ENCODE measurements at places on chromosomes 6 and 20. TPM values are rescaled to one million over a fixed set of nuclear protein-coding genes. Genes with fewer than 3 reads are reported as not detected.

SOBP gene
- 1.6 TPM for total RNA-seq

IMPG1 gene
- total RNA-seq: not detected

ARID1B gene
- 18.2 TPM for total RNA-seq

SYTL3 gene
- total RNA-seq: 7.7 TPM

TBX18 gene
- total RNA-seq: not detected

HLA-DQB1 gene
- not detected for total RNA-seq

CD24 gene
- 284 TPM for total RNA-seq

HINT3 gene
- 23.6 TPM for total RNA-seq

LY6G6F gene
- total RNA-seq: not detected

- DNase-seq: peak; percentile 65
These were observed 970 bp downstream of the BLTP3A start for GRCh38 chr6:34792605-34793500.

DNA sequence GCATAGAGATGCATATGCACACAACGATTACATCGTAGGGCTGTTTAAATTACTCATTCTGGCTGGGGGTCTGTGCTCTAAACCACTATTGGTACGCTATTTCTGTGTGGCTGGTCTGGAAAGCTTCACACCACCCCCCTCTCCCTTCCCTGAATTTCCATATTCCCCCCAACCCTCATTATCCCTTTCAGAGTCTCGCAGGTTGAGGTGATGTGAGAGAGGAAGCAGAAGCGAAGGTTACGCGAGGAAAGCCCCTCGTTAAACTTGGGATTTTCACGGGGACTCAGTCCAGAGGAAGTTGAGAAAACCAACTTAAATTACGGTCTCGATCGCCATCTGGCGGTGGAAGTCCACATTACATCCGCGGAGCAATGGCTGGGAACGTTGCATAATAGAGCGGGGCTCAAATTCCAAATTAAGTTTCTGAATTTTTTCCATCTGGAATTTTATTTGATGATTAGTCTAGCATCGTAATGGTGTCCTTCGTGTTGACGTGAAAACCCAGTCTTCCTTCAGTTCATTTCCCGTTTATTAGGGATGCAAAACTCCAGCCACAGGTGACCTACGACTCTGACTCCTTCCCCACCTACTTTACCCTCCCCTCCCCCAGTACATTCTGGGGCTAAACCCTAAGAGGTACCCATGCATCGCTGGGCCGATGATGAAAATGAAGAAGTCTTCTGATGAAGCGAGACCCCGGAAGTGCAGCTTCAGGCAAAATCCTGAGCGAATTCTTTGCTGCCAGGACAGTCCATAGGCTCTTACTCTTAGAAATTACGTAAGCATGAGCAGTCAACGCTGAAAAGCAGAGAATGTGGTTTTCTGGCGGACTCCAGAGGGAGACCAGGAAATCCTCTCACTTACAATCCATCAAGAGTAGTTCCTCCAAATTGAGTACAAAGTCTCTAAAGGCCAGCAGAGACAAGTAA, 19.7 kb downstream of the HLA-DOB start:
- peak; percentile 59 for DNase-seq

- peak; percentile 76 for DNase-seq
These were observed 43.0 kb upstream of the TMEM200A start for GRCh38 chr6:130322673-130323268.

DNA sequence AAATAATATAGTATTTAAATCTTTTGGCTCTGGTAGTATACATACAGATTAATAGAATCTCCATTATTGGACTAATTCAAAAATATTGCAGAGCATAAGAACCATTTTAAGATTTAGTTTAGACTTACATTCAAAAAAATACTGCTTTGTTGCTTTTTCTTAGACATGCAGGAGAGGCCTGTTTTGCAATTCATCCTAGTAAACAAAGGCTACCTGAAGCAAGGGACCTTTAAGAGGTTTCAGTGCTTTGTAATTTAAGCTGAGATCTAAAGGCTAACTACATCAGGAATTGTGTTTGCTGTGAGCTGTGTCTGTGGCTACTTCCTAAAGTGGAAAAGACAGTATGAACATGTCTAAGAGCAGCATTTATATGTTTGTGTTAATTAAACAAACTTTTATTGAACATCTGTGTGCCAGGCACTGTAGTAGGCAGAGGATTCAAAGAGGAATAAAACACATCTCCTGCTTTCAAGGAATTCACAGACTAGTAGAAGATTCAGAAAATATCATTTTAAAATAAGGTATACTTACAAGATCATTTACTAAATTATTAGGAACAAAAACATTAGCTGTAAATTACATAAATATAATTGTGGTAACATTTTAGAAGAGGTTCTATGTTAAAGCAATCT, 29.1 kb upstream of the CALHM6 start:
- DNase-seq: no peak

GRCh38 chr6:79446006-79446405, 91.2 kb downstream of the LCA5 start:
- DNase-seq: no peak

DNA sequence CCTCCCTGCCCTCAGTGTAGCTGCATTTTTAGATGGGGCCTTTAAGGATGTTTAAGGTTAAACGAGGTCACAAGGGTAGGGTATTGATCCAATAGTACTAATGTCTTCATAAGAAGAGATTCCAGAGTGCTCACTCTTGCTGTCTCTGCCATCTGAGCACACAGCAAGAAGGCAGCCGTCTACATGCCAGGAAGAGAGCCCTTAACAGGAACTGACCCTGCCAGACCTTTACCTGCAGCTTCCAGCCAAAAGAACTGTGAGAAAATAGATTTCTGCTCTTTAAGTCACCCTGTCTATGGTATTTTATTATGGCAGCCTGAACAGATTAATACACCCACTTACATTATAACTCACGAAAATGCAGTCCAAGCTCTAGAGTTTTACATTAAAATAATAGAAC, 685.3 kb upstream of the MARCKS start:
- DNase-seq: no peak

- DNase-seq: peak; percentile 78
These were observed 36.0 kb downstream of the CCN2 start for GRCh38 chr6:131914967-131915751.

DNA sequence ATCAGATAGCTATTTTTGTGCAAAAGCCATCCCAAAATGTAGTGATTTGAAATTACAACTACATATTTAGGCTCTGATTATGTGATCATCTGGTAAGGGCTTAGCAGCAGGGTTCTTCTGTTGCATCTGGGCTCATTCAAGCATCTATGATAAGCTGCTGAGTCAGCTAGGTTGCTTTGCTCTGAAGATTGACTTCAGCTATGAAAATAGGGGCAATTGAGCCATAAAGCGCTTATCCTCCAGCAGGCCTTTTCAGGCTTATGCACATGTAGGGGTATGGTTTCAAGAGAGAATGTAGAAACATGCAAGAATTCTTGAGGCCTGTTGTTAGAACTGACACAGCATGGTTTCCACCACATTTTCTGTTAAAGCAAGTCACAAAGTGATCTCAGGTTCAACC, 114.1 kb downstream of the PLCB1 start:
- DNase-seq: no peak

- DNase-seq: no peak
These were observed 13.7 kb downstream of the TTLL2 start for GRCh38 chr6:167338541-167339117.

GRCh38 chr6:154402081-154402780, 45.6 kb upstream of the IPCEF1 start:
- DNase-seq: no peak

DNA sequence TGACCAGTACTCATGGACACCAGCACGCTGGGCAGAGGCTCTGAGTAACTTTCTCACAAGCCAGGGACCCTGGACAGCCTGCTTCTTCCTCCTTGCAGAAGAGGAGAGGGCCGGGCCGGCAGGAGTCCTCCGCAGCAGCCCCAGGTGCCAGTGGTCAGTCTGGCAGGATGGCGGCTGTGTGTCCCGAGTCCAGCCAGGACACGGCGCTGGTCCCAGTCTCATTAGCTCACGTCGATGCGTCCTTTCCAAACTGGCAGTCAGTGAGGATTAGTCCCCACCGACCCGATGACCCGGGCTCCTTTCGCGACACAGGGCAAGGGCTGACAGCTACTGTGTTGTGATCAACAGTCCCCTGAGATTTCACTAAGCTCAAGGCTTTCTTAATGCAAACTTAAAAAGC, 267.0 kb downstream of the TAF4 start:
- no peak for DNase-seq

DNA sequence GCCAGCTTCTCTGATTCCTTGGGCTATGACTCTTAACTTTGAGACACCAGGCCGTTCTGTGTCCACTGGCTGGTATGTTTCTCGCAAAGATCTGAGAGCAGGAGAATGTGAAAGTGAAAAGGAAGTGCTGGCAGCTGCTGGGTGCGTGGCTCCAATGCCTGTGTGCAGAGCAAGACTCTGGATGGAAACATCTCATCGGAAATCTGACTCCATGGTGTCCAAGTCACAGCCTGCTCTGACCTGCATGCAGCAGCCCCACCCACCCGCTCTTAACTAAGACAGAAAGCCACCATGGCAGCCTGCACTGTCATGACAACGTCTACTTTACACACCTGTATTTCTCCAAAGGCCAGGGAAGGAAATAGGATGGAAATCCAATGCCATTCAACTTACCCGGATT, 66.3 kb upstream of the MPC1 start:
- peak; percentile 12 for DNase-seq

DNA sequence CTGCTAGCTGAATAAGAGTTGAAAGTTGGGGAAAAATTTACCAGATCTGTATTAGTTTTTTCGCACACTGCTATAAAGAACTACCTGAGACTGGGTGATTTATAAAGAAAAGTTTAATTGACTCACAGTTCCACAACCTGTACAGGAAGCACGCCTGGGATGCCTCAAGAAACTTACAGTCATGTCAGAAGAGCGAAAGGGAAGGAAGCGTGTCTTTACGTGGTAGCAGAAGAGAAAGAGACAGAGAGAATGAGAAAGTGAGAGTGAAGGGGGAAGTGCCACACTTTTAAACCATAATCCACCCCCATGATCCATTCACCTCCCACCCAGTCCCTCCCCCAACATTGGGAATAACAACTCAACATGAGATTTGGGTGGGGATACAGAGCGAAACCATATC, 79.6 kb downstream of the KHDC1L start:
- DNase-seq: no peak

GRCh38 chr6:165746331-165746730, 83.3 kb upstream of the PDE10A start:
- DNase-seq: no peak

GRCh38 chr6:72788188-72788587, 166.3 kb downstream of the KCNQ5 start:
- peak; percentile 87 for DNase-seq

GRCh38 chr6:38283734-38284362, 355.9 kb downstream of the BTBD9 start:
- DNase-seq: peak; percentile 90

- DNase-seq: no peak
These were observed 10.8 kb downstream of the TCP1 start for GRCh38 chr6:159778542-159779103.

DNA sequence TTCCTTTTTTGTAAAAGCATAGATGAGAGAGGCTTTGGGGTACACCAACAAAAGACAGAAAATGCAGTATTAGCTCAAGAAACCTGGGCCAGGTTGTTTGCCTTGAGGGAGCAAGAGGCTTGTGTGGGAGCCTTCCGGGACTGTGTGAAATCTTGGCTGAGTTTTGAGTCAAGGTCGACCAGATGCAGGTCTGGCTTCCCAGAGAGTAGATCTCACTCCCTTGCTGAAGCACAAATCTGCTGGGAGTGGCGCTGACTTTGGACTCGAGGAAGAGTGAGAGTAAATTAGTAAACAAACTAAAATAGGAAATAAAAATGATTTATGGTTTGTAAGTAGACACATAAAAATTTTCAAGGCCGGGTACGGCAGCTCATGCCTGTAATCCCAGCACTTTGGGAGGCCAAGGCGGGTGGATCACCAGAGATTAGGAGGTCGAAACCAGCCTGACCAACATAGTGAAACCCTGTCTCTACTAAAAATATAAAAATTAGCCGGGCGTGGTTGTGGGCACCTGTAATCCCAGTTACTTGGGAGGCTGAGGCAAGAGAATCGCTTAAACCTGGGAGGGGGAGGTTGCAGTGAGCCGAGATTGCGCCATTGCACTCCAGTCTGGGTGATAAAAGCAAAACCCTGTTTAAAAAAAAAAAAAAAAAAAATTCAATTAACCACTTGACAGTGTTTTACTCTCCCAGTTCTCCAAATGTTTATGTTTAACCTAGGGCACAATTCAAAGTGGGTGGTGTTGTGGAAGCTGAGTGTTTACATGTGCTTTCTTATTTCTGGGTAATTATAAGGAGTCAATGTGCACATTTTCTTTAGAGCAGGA, 27.7 kb upstream of the EDN1 start:
- DNase-seq: no peak

Measured in M059J (cell line).